ENCODE measurements at places on chromosomes 7 and 10.

DNA sequence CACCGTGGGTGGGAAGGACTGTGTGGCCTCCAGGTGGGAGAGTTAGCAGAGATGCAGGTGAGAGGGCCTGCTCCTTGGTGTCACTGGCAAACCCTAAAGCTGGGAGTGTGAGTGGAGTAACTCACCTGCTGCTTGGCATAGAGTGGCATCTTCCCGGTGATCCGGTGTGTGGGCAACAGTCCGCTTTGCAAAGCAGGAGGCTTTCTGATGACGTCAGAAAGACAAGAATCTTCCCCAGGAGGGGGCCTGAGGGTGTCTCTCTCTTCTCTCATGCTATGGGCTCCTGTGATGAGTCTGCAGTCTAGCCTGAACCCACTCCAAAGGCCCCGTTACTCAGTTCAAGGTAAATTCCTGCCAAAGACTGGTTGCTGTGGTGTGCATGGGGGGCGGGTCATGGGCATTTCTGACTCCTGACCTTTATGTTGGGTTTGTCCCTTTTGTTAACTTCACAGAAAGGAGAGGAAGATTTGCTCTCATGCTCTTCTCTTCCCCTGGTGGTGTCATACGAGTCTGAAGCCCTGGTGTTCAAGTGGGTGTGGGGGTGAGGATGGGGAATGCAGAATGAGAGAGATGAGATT lies 187.9 kb downstream of the GATA3 start:
- peak; percentile 62 for DNase-seq

- DNase-seq = no peak
Measured at GRCh38 chr10:125161707-125162119, 1.4 kb upstream of the CTBP2 start.

- DNase-seq = no peak
Measured at GRCh38 chr10:63522277-63522687, 1.1 kb downstream of the REEP3 start.

- no peak for DNase-seq
Measured at GRCh38 chr7:117134889-117135552, 181.7 kb downstream of the ST7 start.
